ENCODE measurements at places on chromosomes 13 and 19. TPM values are rescaled to one million over a fixed set of nuclear protein-coding genes. Genes with fewer than 3 reads are reported as not detected.

Gene SSC5D
- 0.45 TPM for total RNA-seq

Gene ZNF17
- 4.6 TPM for total RNA-seq

Gene SOX1
- total RNA-seq, result not detected

Gene ZNF763
- 0.69 TPM for total RNA-seq

DNA sequence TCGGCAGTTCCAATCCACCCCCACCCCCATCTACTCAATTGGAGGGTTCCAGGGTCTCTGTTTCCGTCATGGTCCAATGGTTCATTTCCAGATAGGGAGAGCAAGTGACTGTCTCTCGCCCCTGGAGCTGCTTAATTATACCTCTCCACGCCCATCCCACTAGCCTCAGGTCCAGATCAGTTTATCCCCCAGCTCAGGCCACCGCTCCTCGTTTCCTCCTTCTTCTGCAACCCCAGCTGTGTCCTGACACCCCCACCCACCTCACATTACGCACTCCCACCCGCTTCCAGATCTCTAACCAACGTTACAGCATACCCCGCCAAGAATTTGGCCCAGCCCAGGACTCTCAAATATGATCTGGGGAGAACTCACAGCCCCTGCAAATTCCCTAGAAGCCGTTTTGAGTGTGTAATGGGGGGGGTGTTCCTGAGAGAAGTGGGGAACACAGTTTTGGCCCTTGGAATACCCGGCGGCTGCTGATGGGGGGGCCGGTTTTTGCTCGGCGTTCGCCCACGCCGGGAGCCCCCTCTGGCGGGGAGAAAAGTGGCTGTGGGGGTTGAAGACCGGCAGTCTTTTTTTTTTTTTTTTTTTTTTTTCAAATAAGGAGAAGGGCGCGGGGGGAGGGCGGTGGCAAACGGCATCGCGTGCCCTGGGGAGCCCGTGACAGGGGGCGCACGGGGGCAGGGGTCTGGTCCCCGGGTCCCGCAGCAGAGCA lies 1.7 kb upstream of the PDE4A start:
- DNase-seq, result no peak

Gene HCST
- total RNA-seq, result not detected

GRCh38 chr13:22773465-22773864 lies 407.3 kb upstream of the SGCG start:
- no peak for DNase-seq

GRCh38 chr19:48681127-48681470 lies 8.3 kb upstream of the NTN5 start:
- peak; percentile 99 for DNase-seq

DNA sequence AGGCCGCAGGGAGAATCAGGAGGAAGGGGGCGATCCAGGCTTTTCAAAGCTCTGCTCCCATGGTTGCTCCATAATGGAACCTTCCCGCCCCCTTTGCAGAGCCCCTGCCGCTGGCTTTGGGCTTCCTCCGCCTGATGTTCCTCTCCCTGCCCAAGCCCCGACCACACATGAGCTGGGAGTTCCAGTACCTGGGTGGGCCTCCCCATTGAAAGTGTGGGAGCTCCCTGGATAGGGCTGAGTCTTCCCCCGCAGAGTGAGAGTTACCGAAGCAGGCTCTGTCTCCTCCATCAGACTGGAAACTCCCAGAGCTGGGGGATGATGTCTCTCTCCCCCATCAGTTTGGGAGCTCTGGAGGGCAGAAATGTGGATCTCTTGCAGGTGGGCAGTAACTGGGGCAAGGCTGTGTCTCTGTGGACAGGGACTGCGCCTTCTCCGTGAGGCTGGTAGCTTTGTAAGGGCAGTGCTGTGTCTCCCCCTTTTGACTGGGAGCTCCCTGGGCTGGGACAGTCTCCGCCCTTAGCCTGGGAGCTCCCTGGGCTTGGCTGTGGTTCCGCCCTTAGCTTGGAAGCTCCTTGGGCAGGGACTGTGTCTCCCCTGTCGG lies 722 bp downstream of the DCAF15 start:
- DNase-seq, result peak; percentile 59

Gene SMIM24
- 0.40 TPM for total RNA-seq

- no peak for DNase-seq
Measured at GRCh38 chr19:46520616-46521015, 24.9 kb upstream of the PNMA8B start.

- DNase-seq, result peak; percentile 46
Measured at GRCh38 chr13:74114202-74114601, 20.0 kb downstream of the KLF12 start.

Gene FFAR1
- not detected for total RNA-seq

DNA sequence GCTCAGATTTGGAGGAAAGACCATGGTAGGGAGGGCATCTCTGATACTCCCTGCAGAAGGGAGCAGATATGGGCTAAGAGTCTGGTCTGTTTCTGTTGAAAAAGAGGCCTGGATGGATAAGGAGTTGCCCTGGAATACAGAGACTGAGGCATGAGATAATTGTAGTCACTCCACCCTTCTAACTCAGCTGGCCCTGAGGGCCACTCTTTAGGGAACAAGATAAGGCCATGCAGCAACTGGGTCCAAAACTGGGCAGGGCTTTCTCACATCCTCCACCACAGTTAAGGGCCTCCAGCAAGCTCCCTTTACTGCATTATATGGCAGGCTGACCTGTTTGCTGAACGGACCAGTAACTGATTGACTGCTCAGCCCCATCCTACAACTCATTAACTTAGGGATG lies 1.3 kb downstream of the ZNF749 start:
- no peak for DNase-seq

DNA sequence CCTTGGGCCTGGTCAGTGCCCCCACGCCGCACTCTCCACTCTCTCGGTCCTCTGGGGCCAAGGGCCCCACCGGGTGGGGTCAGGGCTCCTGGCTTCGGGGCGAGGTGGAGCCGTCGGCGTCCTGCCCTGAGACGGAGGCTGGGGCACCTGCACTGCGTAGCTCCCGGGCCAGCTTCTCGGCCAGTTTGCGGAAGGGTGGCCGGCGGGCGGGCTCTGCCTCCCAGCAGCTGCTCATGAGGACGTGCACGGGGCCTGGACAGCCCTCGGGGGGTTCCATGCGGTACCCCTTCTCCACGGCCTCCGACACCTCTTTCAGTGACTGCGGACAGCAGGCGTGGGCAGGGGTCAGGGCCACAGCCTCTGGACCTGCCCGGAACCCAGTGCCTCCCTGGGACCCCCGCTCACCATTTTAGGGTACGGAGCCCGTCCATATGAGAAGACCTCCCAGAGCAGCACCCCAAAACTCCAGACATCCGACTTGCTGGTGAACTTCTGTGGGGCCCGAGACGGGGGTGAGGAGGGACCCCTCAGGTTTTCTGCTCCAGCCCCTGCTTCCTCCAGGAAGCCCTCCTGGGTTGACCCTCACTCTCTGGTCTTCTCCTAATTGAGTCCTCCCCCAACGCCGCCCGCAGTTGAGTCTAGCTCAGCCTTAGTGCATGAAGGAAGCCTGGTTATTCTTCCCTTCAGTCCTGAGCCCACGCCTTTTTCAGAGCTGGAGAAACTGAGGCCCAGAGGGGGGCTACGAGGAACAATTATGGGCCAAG lies 6.3 kb upstream of the RAX2 start:
- no peak for DNase-seq

Data from LHCN-M2 (cell line).